Activated CD4-positive, alpha-beta T cell treated with anti-CD3 and anti-CD28 coated beads, Interleukin-2, amount 50 U/mL, for 48 hours (primary cell): ENCODE measurements at places on chromosomes 3 and 15.

- DNase-seq: no peak
Observed at GRCh38 chr3:73719413-73719851, 94.7 kb upstream of the PDZRN3 start.

GRCh38 chr3:60839246-60839645, 412.0 kb downstream of the FHIT start:
- DNase-seq: no peak

- DNase-seq: no peak
Observed at GRCh38 chr3:42368861-42369260, 41.5 kb downstream of the LYZL4 start.

- peak; percentile 21 for DNase-seq
Observed at GRCh38 chr15:40590667-40591050, 3.4 kb upstream of the KNL1 start.

- no peak for DNase-seq
Observed at GRCh38 chr3:154778057-154778456, 302.1 kb upstream of the MME start.

- DNase-seq: no peak
Observed at GRCh38 chr15:88393719-88394519, 73.3 kb downstream of the MRPL46 start.

- DNase-seq: no peak
Observed at GRCh38 chr3:71177375-71177774, 406.2 kb downstream of the FOXP1 start.

DNA sequence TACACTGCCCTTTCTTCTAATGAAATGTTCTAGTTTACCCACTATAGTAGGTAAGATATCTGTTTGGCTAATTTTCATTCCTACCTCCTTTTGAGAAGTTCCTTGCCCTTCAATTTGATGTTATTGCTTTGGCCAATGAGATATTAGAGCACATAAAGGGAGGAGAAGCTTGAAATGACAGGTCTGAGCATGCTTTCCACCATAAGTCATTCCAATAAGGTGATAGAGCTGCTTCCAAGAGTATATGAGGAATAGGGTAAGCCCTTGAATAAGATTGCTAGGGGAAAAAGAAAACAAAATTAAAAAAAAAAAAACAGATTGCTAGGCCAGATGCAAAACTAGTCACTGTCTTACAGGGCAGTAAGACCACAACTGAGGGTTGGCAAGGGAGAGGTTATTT, 78.9 kb upstream of the TRIM42 start:
- DNase-seq: no peak

- peak; percentile 54 for DNase-seq
Observed at GRCh38 chr3:179068779-179069530, 2.7 kb downstream of the ZMAT3 start.

GRCh38 chr3:155330370-155330769, 36.9 kb upstream of the STRIT1 start:
- DNase-seq: no peak

DNA sequence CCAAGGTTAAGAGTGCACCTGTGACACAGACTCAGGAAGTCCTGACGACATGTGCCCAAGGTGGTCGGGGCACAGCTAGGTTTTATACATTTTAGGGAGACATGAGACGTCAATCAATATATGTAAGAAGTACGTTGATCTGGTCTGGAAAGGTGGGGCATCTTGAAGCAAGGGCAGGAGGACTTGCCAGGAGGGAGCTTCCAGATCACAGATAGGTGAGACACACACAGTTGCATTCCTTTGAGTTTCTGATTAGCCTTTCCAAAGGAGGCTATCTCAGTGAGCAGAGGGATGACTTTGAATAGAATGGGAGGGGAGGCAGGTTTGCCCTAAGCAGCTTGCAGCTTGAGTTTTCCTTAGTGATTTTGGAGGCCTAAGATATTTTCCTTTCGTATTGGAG, 257.4 kb downstream of the CGGBP1 start:
- DNase-seq: no peak

DNA sequence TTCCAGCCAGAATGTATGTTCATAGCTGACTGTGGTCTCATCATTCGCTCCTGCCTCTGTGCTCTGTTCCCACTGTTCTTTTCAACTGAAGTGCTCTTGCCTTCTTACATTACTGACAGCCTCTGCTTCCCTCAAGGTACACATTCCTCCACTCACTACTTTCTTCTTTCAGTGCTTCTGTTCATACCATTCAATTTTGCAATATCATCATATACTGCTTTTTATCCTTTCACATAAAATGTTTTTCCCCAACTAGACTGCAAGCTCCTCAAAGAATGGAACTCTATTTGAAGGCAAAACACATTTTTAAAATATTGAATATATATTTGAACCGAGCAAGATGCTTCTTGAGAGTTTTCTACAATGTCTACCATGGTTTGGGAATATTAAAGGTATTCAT, 291.1 kb downstream of the CTNNB1 start:
- no peak for DNase-seq

DNA sequence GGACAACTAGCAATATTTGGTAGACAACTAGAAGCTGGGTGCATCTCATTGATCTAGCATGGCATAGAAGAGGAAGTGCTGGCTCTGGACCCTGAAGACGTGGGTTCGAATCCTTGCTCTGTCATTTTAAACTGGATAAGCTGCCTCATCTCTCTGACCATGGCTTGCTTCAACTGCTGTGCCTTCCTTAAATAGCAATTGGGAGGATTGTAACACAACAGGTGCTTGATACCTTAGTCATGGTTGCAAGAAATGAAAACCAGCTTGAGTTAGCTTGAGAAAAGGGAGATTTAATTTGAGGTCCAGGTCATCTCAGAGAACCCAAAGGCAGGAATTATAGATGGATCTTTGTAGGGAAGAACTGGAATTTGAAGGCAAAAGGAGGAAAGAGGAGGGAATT, 14.8 kb upstream of the RGMA start:
- DNase-seq: no peak

GRCh38 chr15:25408428-25408827, 30.4 kb downstream of the UBE3A start:
- no peak for DNase-seq

DNA sequence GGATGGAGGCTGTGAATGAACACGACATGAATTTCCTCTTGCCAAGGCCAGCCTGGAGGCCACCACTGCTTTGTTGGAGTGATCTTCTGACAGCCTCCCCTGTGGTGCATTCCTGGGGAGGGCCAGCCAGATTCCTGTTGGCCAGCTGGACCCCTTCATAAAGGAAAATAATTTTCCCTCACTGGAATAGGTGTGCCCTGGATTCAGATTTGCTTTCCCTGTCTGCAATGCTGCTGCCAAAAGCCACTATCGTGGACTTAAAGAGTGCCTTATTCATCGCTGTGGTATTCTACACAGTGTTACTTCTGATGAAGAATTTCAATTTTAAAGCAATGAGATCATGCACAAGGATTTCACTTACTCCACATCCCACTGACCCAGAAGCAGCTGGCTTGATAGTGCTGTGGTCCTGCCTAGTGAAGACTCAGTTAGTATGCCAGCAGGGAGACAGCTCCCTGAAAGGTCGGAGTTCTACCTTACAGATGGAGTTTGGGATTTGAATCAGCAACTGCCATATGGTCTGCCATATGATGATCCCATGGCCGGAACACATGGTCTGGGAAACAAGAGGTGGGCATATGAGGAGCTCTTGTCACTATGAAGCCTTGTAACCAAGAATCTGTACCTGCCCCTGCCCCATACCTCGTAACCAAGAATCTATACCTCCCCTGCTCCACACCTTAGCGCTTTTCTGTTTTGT, 145.2 kb downstream of the KLF13 start:
- DNase-seq: no peak

DNA sequence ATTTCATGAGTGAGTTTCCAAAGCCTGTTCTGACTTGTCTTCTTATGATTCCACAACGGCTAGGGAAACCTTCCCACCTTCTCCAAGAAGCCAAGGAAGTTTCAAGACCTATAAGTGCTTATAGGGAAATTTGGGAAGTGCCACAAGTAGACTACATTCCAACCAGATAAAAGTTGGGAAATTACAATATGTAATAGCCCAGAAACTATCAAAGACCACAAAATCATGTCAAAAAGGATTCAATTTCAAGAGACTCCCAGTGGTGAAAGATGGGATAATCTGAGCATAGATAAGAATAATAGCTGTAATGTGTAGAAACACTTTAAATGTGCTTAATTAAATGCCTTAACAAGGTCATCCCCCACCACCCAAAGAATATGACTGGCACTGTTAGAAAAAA, 169.2 kb upstream of the SLC2A2 start:
- no peak for DNase-seq

GRCh38 chr15:35810007-35810406, 264.0 kb upstream of the DPH6 start:
- no peak for DNase-seq
